Skin of body (tissue), 3 donors: ENCODE measurements at places on chromosomes 4 and X. TPM values are rescaled to one million over a fixed set of nuclear protein-coding genes. Genes with fewer than 3 reads are reported as not detected.

- peak; percentile 6 for DNase-seq
Measured at GRCh38 chr4:76147454-76148141, 599 bp downstream of the NUP54 start.

DNA sequence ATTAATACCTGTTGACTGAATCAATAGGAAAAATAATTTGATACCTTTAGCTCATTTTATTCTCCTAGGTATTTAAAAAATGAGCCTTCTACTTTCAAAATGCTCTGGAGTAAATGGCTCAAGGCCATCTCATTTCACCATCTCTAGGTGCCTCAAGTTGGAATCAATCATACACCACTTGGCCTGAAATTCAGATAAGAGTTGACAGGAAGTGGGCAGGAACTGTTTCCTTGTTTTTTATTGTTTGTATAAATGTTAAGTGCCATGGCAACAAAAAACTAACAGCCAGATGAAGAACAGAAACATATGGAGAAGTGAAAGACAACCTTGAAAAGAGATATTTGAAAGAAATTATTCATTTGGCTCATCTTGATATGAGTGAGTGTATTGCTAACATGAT, 12.4 kb downstream of the LIMCH1 start:
- peak; percentile 27 for DNase-seq

DNA sequence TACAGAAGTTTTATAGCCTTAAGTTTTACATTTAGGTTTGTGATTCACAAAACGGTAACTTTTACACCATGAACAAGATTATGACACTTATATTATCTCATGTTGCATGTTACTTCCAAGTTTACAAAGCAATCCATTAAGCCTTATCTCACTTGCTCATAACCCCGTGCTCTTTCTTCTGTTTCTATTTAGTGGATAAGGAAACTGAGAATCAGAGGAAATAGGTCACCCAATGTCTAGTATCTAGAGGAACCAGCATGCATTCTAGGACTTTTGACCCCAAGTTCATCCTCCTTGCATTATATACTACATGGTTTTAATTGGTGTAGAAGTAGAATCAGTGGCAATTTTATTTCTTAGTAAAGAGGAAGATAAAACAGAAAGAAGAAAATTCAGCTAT, 67.0 kb upstream of the ANXA3 start:
- DNase-seq: no peak

GRCh38 chr4:123415977-123416376, 19.4 kb downstream of the SPRY1 start:
- DNase-seq: no peak

GRCh38 chrX:19177721-19178120, 55.5 kb upstream of the ADGRG2 start:
- no peak for DNase-seq

- no peak for DNase-seq
Measured at GRCh38 chrX:152139589-152139988, 1.2 kb upstream of the MAGEA10 start.

- no peak for DNase-seq
Measured at GRCh38 chrX:10106806-10107205, 50.0 kb upstream of the CLCN4 start.

DNA sequence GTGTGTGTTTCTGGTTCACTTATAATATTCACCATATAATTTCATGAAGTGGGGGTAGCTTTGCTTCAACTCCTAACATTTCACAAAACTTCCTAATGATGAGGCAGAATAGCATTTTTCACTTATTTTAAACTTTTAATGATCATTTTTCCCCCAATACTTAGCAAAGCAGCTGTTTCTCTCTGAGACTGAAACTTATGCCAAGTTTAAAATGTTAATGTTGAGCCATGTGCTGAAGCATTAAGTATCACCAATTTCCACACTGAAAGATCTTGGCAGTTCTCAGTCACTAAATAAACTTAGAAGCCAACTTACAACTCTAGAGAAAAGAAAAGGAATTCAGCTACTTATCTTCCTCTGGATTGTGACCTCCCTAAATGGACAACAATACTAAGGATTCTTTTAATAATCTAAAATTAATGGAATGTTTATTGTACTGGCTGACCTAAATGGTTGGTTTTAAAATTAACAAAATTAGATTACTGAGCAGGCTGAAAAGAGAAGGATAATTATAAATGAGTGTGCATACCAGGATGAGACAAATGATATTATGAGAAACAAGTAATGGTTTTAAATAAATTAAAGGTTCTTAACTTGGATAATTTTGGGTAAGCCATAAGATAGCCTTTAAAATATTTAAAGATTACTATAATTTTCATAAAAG, 1429.4 kb upstream of the ADGRL3 start:
- DNase-seq: no peak

DNA sequence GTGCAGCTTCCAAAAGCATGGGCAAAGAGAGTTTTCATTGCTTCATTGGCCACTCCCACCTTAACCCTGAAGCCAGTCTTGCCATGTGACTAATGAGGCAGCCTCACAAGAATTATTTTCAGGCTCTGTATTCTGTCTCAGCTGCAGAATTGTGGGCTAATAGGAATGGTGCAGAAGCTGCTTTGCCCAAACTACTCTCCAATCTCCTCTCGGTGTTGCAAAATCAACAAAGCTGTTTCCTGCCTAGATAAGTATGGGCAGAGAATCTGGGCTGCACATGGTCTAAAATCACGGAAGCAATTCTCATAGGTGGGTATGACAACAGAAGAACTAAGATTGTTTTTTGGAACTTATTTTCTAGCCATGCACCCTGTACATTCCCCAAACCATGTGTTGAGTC, 31.4 kb downstream of the PPP1R2C start:
- DNase-seq: no peak

DNA sequence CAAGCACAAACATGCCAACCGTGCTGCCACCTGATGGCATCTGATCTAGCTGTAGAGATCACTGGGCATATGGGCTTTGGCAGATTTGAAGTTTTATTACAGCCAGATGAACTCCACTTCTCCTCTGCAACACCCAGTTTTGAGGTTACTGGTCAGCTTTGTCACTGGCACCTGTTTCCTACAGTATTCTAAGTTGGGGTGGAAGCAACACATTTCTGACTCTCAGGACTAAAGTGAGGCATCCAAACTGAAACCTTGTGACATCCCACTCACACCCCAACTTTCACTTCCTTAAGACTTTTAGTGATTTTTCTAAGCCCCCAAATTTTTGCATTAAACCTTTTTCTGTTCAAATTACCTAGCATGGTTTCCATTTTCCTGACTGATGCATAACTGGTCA, 115.1 kb upstream of the PCDH18 start:
- DNase-seq: no peak

DNA sequence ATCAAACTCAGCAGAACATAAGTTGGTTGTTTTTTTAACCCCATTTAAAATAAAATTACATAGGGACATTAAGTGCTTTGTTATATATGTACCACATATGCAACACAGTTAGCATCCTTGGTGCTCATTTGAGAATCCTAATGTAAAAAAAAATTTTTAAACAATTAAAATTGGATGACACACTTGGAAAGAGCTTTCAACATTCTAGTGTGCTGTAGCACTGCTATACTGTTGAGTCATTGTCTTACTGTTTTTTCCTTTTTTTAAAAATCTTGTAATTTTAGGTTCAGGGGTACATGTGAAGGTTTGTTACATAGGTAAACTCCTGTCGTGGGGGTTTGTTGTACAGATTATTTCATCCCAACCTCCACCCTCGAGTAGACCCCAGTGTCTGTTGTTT, 12.8 kb downstream of the THAP9 start:
- DNase-seq: no peak

DNA sequence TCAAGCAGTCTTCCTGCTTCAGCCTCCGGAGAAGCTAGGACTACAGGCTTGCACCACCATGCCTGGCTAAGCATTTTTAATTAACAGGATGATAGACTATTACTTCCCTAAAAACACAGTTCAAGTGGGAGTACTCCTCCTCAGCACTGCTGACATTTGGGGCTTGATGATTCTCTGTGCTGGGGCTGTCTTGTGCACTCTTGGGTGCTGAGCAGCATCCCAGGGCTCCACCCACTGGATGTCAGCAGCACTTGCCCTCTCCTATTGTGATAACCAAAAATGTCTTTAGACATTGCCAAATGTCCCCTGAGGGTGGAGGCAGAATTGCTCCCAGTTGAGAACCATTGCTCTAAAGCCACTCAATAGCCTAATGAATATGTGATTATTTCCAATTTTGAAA, 60.4 kb downstream of the CLCN4 start:
- DNase-seq: no peak

DNA sequence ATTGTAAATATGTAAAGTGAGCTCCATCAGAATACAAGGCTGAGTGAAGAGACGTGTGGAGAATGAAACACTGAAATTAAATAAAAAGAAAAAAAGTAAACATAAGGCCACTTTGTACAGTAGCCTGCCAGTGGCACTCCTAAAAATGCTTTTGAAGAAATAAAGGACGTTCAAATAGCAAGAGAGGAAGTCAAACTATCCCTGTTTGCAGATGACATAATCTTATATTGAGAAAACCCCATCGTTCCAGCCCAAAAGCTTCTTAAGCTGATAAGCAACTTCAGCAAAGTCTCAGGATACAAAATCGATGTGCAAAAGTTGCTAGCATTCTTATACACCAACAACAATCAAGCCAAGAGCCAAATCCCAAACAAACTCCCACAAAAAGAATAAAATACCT, 24.2 kb downstream of the RASSF6 start:
- DNase-seq: no peak

GRCh38 chr4:88897180-88897579, 159.8 kb downstream of the FAM13A start:
- no peak for DNase-seq

- no peak for DNase-seq
Measured at GRCh38 chrX:3518870-3519269, 172.4 kb upstream of the MXRA5 start.

GRCh38 chr4:26032142-26032541, 118.1 kb downstream of the SMIM20 start:
- DNase-seq: no peak

DNA sequence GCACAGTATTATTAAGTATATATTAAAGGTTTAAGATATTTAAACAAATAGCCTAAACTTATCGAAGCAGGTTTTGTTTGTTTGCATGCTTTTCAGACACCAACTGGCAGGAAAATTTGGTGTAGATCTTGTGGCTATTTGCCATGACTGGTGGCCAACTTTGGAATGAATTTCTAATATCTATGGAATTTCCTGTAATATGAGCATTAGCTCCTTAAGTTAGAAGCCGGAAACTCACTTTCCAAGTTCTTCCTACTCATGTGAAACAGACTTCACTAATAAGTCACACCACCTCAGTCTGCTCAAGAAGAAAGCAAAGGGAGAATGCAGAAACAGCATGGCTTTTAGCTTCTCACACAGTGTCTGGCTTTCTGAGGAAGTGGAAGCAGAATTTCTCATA, 563.9 kb downstream of the GRXCR1 start:
- no peak for DNase-seq

- DNase-seq: no peak
Measured at GRCh38 chrX:10600479-10600878, 19.9 kb downstream of the MID1 start.

- DNase-seq: no peak
Measured at GRCh38 chr4:5988086-5988845, 30.0 kb downstream of the C4orf50 start.

DNA sequence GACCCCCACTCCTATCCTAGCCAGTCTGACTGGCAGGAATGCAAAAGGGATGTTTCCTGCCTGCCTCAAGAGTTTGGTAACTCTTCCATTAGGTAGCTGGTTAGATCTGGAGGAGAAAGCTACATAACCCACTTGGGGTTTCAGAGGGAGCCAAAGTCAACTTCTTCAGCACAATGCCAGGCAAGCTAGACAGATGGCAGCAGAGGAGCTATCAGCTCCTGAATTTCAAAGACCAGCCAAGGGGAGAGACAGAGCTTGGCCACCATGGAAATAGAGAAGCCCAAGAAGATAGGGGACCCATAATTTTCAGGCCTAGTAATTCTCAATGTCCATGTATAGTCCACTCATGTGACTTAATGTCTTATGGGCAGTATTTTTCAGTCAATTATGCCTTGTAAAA, 56.4 kb downstream of the PGRMC1 start:
- no peak for DNase-seq

DNA sequence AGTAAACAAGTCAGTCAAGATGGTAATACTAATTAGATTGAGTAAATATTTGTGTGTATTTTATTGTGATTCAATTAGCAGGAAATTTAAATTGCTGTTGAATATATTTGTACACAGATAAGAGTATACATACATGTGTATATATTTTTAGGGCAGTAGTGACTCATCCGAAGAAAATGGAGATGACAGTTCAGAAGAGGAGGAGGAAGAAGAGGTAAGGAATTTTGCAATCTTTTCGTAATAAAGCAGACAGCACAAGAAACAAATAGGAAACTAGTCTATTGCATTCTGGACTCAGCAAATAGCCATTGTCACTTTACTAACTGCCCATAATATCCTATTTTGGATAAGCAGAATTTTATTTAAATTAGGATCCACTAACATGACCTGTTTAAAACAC, 6.6 kb downstream of the IBSP start:
- DNase-seq: no peak

- no peak for DNase-seq
Measured at GRCh38 chr4:25535278-25535677, 120.4 kb upstream of the SLC34A2 start.

- DNase-seq: no peak
Measured at GRCh38 chr4:38805530-38806145, 1.0 kb upstream of the TLR1 start.

DNA sequence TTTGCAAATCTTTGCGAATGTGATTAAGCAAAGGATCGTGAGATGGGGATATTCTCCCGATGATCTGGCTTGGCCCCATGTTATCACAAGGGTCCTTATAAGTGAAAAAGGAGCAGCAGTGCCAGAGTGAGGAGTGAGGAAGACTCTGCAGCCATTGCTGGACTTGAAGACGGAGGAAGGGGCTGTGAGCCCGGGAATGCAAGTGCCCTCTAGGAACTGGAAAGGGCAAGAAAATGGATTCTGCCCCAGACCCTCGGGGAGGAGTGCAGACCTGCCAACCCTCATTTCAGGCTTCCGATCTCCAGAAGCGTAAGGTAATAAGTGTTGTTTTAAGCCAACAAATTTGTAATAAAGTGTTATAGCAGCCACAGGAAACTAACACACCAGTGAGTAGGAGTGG, 76.3 kb downstream of the EVC start:
- no peak for DNase-seq

DNA sequence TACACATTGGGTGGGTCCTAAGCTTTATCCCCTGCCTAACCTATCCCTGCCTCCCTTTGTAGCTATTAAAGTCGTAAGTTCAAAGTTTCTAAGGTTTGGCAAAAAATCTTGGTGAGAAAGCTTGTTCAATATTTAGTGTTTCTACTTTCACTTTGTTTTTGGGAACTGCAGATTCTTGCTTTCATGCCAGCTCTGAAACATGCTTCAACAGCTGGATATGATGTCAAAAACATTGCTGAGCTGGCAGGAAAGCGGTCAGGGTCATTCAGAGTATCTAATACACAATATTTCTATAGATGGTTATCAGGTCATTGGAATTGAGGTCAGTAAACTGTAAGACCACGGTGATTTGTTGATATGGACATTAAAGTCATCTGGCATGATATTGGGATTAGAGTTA, 19.7 kb downstream of the CENPI start:
- DNase-seq: no peak

Gene SPANXA2
- not detected for total RNA-seq

Gene HSD17B13
- 0.20 TPM for total RNA-seq

Gene APLN
- total RNA-seq: 2.4 TPM

Gene SUPT20HL1
- total RNA-seq: not detected

Gene MID2
- 18.1 TPM for total RNA-seq

Gene AVPR2
- total RNA-seq: 0.89 TPM

Gene EMCN
- total RNA-seq: 20.1 TPM

Gene MAGEA6
- total RNA-seq: not detected

Gene GNRHR
- total RNA-seq: not detected

Gene PGK1
- 83.6 TPM for total RNA-seq
